ENCODE measurements at places on chromosomes 5 and 9.
A peak's percentile ranks its signal among the peaks of the same experiment; 100 is the strongest.

- DNase-seq, result no peak
Measured at GRCh38 chr5:75612226-75612569, 945 bp downstream of the ANKDD1B start.

GRCh38 chr5:171593401-171593800, 174.0 kb downstream of the FGF18 start:
- no peak for DNase-seq

DNA sequence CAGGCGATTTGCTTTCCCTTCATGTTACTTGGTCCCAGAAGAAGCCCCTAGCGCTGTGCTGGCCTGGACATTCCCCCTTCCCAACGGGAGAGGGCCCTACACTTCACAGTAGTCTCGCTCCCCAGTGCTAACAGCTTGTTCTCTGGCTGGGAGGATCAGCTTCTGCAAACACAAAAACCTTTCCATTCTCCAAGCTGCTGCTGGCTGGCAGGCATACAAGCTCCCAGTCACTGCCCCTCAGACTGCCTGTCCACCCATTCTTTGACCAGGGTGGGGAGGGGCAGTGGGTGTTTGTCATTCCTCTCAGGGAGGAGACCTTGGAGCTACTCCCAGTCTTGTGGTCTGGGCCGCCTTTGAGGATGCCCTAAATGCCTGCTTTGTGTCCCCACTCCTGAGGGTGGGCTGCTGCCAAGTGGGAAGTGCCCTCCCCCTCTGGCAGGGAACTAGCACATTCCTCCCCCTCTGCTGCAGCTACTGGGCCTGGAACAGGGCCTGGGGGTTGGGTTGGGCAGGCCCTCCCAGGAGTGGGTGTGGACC, 20.8 kb downstream of the ENHO start:
- no peak for DNase-seq

GRCh38 chr5:60541980-60542379, 158.0 kb downstream of the DEPDC1B start:
- no peak for DNase-seq

DNA sequence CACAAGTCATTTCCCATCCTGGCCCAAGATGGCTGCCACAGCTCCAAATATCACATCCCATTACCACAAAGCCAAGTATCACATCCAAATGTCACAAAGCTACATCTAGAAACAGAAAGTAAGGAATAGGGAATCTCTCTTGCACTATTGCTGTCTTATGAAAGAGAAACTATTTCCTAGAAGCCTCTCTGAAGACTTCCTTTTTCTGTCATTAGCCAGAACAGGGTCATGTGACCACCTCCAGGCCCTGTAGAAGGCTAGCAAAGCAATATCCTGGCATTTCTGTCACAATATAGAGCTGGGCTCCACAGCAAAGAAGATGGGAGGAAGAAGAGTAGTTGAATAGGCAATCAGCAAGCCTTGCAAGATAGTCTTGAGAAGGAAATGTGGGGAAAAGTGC, 99.2 kb downstream of the SH3TC2 start:
- DNase-seq, result peak; percentile 2

GRCh38 chr5:108118813-108119514, 262.9 kb downstream of the FBXL17 start:
- no peak for DNase-seq

DNA sequence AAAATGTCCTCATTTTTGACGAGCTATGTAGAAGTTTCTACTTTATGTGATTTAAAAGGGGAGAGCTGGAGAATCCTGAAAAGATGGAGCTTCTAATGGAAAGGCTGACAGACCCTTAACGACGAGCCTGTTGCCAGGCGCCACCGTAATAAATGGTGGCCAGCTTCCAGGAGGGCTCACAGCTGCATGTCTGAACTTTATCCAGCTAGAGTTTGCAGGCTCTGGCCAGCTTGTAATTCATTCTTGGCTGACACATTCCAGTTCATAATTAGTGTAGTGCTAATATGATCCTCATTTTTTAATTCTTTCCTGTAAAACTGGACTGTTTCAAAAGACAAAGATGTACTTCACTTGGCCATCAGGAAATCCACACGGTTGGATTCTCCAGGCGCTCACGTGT, 246.7 kb downstream of the GAS1 start:
- DNase-seq, result no peak

- DNase-seq, result no peak
Measured at GRCh38 chr9:115507148-115507547, 389.2 kb upstream of the TNC start.

GRCh38 chr9:112310826-112311225, 22.6 kb downstream of the PTBP3 start:
- DNase-seq, result no peak

DNA sequence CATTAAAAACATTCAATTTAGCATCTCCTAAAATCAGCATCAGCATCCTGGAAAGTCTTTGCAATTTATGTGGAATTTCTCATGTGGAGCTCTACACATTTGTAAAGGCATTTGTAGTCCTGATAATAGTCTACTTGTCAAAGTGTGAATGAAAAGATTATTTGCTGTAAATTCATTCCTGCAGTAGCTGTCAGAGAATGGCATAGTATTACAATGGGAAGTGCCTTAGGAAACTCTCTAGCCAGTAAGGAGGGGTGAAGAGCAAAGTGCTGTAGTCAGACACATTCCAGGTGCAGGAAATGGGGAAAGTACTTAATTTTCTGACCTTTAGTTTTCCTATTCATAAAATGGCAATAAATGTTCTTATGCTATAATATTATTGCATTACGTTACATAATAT, 627.9 kb downstream of the KCTD16 start:
- no peak for DNase-seq

Measured in GF-D8 (cell line).